Ovary (tissue), 10 donors: ENCODE measurements at places on chromosomes 5 and 9. TPM values are rescaled to one million over a fixed set of nuclear protein-coding genes. Genes with fewer than 3 reads are reported as not detected.

Gene CWC27
- 20.4 TPM for total RNA-seq

Gene SEMA6A
- 31.0 TPM for total RNA-seq

Gene WDR55
- total RNA-seq = 13.7 TPM

Gene NMUR2
- not detected for total RNA-seq

Gene SLC1A1
- 1.4 TPM for total RNA-seq

GRCh38 chr5:80260461-80260860 lies 4.6 kb upstream of the SERINC5 start:
- no peak overlapping the region for H3K4me3 ChIP-seq
- no peak for DNase-seq
- H3K27me3 ChIP-seq = no peaks in the 10 kb centered on the region

- no peak overlapping the region for H3K27ac ChIP-seq
- no peaks in the 10 kb centered on the region for H3K4me1 ChIP-seq
- no peaks in the 10 kb centered on the region for H3K27me3 ChIP-seq
- no peaks in the 10 kb centered on the region for H3K36me3 ChIP-seq
Observed at GRCh38 chr5:128062172-128062746, 21.3 kb upstream of the SLC12A2 start.

DNA sequence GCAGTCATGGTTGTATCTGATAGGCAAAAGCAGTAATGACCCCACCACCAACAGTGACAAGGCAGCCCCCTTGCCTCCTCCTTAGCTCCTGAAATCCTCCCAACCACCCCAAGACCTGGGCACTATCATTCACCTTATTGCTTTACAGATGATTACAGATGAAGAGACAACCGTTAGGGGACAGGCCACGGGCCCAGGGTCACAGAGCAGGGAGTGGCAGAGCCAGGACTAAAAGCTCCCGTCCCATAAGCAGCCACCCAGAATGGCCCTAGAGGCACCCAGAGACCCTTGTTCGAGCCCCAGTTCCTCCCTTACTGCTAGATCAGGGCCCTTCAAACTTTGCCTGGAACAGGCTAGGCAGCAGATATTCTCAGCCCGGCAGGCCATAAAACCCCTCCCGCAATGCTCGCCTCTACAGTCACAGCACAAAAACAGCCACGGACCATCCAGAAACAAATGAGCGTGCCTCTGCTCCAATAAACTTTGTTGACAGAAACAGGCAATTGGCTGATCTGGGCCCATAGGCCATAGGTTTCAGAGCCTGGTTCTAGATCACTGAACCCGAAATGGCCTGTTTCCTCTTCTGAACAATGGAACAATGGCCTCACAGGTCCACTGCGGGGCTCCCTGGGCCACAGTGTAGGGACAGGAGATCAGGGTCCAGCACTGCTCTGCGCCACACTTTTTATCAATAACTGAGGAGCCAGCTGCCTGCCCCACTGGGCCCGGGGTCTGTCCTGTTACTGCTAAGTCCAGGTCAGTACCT lies 67.0 kb downstream of the LRSAM1 start:
- H3K27me3 ChIP-seq = no peaks in the 10 kb centered on the region
- no peak overlapping the region for H3K27ac ChIP-seq
- H3K4me3 ChIP-seq = no peak overlapping the region
- no peaks in the 10 kb centered on the region for H3K36me3 ChIP-seq
- DNase-seq = no peak

- no peaks in the 10 kb centered on the region for H3K36me3 ChIP-seq
- H3K27ac ChIP-seq = no peak overlapping the region
- no peaks in the 10 kb centered on the region for H3K27me3 ChIP-seq
- DNase-seq = no peak
- no peak overlapping the region for H3K4me3 ChIP-seq
- no peaks in the 10 kb centered on the region for H3K4me1 ChIP-seq
Observed at GRCh38 chr5:128913551-128913950, 51.7 kb upstream of the SLC27A6 start.

- no peak overlapping the region for H3K4me3 ChIP-seq
- no peaks in the 10 kb centered on the region for H3K4me1 ChIP-seq
- H3K27me3 ChIP-seq = no peaks in the 10 kb centered on the region
- H3K27ac ChIP-seq = no peak overlapping the region
Observed at GRCh38 chr5:150070821-150071220, 15.5 kb downstream of the CSF1R start.

GRCh38 chr5:25891691-25892090 lies 1146.7 kb downstream of the CDH9 start:
- H3K4me3 ChIP-seq = no peak overlapping the region
- H3K27ac ChIP-seq = no peak overlapping the region
- DNase-seq = no peak
- H3K36me3 ChIP-seq = no peaks in the 10 kb centered on the region
- no peaks in the 10 kb centered on the region for H3K4me1 ChIP-seq
- H3K27me3 ChIP-seq = no peaks in the 10 kb centered on the region

- no peaks in the 10 kb centered on the region for H3K4me1 ChIP-seq
- no peaks in the 10 kb centered on the region for H3K27me3 ChIP-seq
- H3K4me3 ChIP-seq = no peak overlapping the region
- no peak overlapping the region for H3K27ac ChIP-seq
- no peaks in the 10 kb centered on the region for H3K36me3 ChIP-seq
Observed at GRCh38 chr9:120109242-120109641, 470.7 kb downstream of the CDK5RAP2 start.

GRCh38 chr9:88312045-88312444 lies 76.2 kb upstream of the SPIN1 start:
- H3K27ac ChIP-seq = no peak overlapping the region
- H3K27me3 ChIP-seq = no peaks in the 10 kb centered on the region
- H3K4me1 ChIP-seq = no peaks in the 10 kb centered on the region
- DNase-seq = no peak
- no peak overlapping the region for H3K4me3 ChIP-seq

DNA sequence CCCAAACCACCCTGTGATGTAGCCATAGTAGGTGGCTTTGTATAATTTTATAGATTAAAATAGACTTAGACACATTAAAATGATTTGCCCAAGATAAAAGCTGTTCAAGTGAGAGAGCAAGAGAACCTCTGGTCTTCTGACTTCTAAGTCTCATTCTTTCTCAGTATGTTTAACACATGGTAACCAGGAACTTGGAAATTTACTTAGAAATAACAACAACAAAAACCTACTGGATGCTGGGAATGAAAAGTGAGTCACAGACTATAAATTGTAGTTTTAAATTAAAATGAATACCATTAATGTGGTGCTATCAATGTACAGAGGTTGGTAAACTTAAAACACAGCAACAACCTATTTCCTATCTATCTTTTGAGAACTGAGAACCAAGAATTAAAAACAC lies 30.4 kb downstream of the HMGCR start:
- H3K4me1 ChIP-seq = no peaks in the 10 kb centered on the region
- no peak for DNase-seq
- H3K27me3 ChIP-seq = no peaks in the 10 kb centered on the region
- no peak overlapping the region for H3K4me3 ChIP-seq
- no peak overlapping the region for H3K27ac ChIP-seq

DNA sequence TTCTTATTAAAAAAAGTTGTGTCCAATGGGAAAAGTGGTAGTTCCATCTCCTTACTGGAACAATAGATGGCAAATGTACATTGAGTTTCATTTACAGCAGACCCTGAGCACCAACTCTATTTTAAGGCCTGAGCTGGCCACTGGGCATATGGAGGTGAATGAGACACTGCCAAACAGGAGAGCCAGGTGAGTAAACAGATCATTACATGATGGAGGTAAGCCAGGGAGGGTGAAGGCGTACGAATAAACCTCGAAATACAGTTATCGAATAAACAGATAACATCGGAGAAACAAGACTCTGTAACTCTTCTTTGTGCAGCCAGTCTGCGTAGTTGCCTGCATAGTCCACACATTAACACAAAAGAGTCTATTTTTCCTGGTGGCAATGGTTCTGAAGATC lies 446.4 kb upstream of the KLF4 start:
- H3K36me3 ChIP-seq = no peaks in the 10 kb centered on the region
- no peak overlapping the region for H3K4me3 ChIP-seq
- H3K27me3 ChIP-seq = no peaks in the 10 kb centered on the region
- no peak for DNase-seq

DNA sequence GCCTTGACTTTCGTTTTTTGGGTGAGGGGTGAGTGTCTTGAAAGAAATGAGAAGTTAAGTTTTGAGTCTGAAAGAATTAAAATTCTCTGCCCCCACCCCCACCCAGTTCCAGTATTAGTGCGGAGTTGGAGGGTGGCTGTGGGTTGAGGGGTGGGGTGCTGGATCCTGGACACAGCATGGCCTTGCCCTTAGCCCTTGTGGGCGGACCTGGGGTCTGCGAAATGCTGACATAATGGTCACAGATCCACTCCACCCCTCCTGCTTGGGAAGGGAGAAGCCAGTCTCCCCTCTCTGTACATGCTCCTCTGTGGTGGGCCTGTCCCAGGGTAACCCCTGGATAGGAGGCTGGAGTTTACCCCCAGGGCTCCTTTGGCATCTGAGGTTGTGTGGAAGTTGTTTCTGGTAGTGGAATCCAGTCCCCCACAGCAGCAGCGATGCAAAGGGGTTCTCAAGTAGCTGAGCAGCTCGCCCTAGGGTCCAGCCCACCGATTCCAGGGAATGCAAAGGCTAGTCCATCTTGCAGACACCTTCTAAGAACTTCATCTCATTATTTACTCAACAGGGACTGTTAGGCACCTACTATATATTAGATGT lies 42.8 kb upstream of the TCF7 start:
- peaks cover 3% of the 10 kb centered on the region for H3K4me1 ChIP-seq
- no peak for DNase-seq
- H3K36me3 ChIP-seq = no peaks in the 10 kb centered on the region
- H3K27me3 ChIP-seq = no peaks in the 10 kb centered on the region

DNA sequence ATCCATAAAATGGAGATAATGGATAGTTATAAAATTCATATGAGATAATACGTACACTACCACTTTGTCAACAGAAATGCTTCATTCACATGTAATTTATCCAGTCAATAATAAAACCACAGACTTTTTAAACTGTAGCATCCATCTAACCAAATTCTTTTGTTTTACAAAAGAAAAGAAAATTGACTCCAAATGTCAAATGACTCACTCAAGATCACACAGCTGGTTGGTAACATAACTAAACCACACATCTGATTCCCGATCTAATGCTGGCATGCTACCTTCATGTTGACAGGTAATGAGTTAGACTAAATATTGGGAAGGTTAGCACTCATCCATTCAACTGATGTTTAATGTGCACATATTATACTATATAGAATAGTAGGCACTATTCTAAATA lies 4.9 kb downstream of the FRMD3 start:
- H3K4me1 ChIP-seq = peaks cover 2% of the 10 kb centered on the region
- H3K27ac ChIP-seq = no peak overlapping the region
- H3K36me3 ChIP-seq = no peaks in the 10 kb centered on the region
- no peak overlapping the region for H3K4me3 ChIP-seq
- no peaks in the 10 kb centered on the region for H3K27me3 ChIP-seq

DNA sequence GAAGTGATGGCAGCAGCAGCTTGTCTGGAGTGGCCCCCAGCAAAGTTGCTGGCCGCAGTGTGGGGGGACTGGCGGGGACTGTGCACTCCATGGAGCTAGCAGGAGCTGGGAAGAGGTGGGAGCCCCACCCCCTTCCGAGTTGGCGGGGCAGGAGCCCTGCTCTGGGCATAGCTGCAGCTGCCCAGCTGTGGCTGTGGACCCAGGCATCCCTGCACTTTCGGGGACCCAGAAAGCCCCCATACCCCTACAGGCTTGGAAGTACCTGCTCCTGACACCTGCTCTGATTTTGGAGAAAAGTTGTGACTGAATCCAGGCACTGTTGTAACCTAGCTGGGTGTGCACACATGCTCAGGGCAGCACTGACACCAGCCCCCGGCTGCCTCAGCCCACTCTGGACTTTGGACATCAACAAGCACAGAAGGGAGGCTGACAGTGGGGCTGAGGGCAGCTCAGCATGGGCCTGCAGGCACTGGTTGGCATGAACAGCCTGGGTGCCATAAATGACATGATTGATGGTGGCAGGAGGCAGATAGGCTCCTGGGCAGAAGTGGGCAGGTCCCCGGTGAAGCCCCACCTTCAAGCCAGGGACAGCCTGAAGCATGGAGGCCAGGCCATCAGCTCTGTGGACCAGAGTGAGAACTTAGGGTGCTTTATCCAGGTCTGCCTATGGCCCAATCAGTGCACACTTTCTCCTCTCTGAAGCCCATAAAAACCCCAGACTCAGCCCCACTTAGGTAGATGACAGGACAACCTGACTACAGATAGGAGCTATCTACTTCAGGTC lies 12.6 kb downstream of the LMBRD2 start:
- no peaks in the 10 kb centered on the region for H3K27me3 ChIP-seq
- no peak for DNase-seq
- H3K36me3 ChIP-seq = no peaks in the 10 kb centered on the region
